ENCODE measurements at places on chromosomes 11 and 22.
A peak's percentile ranks its signal among the peaks of the same experiment; 100 is the strongest.

DNA sequence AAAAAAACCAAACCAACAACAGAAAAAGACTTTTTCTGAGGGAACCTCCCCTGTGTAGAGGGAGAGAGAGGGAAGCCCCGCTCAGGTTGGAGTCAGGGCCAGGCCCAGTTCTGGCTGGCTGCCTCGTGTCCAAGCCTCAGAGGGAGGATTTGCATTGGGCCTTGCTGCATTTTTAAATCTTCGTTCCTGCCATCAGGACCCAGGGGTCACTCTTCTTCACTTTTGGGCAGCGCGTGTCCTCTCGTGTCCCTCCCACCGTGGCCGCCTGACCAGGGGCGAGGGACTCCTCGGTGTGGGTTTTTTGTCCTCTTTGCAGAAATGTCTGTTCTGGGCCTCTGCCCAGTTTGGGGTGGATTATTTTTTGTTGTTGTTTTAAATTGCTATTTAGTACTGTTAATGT, 57.9 kb downstream of the LRRC74B start:
- no peak for DNase-seq
- H3K27ac ChIP-seq: no peak overlapping the region
- H3K27me3 ChIP-seq: peaks cover 45% of the 10 kb centered on the region
- H3K36me3 ChIP-seq: no peaks in the 10 kb centered on the region

DNA sequence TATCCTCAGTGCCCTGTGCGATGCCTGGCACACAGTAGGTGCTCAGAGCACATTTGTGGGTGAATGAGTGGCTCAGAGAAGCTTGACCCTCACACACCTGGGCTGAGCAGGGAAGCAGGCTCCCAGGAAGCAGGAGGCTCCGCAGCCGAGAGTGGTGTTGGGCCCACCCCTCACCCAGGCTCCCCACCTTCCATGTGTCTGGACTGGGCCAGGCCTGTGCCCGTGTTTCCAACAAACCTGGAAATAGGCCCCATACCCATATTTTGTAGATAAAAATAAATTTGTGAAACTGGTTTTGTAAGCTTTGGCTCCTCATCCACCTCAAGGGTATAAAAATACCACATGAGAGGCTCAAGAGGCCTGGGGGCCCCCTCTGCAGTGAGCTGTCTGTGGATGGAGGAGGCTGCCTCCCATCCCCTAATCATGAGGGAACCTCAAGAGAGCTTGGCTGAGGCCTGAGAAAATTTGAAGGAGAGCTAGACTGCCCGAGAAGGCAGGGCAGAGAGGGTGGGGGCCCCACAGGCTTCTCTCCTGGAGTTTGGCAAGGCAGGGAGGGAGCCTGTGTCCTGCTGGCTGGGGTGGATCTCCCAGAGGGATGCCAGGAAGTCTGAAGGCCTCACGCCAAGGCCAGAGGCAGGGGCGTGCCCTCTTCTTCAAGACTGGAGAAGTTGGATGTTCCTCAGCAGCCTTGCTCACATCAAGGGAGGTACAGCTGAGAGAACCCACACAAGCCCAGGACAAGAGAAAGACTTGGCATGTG, 147.0 kb upstream of the NECTIN1 start:
- no peaks in the 10 kb centered on the region for H3K4me1 ChIP-seq
- no peak overlapping the region for H3K27ac ChIP-seq

DNA sequence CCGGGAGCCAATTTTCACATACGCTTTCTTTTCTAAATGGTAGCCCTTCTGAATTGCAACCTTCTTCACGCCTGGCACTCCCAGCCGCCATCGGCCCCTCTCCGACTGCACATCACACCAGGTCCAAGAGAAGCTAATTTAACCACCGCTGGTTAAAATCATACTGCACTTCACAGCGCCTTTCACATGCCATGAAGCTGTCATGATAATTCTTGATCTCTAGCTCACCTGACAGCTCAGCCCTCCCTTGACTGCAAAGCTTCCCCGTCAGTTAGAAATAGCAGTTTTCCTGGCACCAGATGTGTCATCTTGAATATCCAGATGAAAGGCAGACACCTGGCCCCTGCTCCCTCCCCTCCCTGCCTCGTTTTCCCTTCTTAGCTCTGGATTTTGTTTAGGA, 101.4 kb downstream of the ARL14EP start:
- no peak overlapping the region for H3K27ac ChIP-seq
- no peak overlapping the region for H3K4me3 ChIP-seq
- peaks cover 9% of the 10 kb centered on the region for H3K27me3 ChIP-seq
- no peaks in the 10 kb centered on the region for H3K4me1 ChIP-seq
- H3K36me3 ChIP-seq: no peaks in the 10 kb centered on the region
- no peak for DNase-seq

- peaks cover 25% of the 10 kb centered on the region for H3K36me3 ChIP-seq
- H3K4me3 ChIP-seq: no peak overlapping the region
- H3K27ac ChIP-seq: no peak overlapping the region
Measured at GRCh38 chr11:96279018-96279895, 63.7 kb downstream of the MAML2 start.

- H3K4me1 ChIP-seq: peaks cover 14% of the 10 kb centered on the region
- peak overlapping the region; percentile 0 for H3K27ac ChIP-seq
- H3K27me3 ChIP-seq: peaks cover 36% of the 10 kb centered on the region
- no peaks in the 10 kb centered on the region for H3K36me3 ChIP-seq
- no peak for DNase-seq
Measured at GRCh38 chr11:16611926-16612565, 126.4 kb upstream of the C11orf58 start.

DNA sequence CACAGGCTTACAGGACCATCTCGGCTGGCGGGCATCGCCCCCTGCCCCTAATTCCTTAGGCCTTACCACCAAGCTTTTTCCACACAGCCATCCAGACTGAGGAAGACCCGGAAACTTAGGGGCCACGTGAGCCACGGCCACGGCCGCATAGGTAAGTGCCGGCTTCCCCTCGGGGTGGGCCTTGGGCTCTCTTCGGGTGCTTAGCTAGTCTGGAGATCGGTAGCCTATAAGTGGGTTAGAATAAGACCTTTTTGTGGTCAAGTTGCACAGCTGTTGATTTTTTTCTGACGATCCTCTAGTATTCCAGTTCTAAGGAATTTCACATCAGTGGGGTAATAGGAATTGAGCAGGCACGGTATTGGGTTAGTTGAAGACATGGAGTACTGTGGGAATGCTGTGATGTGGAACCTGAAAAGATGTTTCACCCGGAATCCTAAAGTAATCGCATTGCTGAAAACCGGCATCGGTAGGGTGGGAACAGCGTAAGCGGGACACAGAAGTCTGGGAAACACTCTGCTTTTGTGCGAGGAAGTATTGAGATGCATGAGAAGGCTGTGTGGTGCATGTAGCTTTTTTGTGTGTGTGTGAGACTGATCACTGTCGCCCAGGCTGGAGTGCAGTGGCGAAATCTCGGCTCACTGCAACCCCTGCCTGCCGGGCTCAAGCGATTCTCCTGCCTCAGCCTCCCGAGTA, 669 bp downstream of the RPL27A start:
- H3K36me3 ChIP-seq: peaks cover 69% of the 10 kb centered on the region
- H3K4me1 ChIP-seq: peaks cover 55% of the 10 kb centered on the region
- peak; percentile 56 for DNase-seq
- H3K27ac ChIP-seq: peak overlapping the region; percentile 93
- no peaks in the 10 kb centered on the region for H3K27me3 ChIP-seq
- peak overlapping the region; percentile 95 for H3K4me3 ChIP-seq

Data from activated CD8-positive, alpha-beta memory T cell treated with anti-CD3 and anti-CD28 coated beads, Interleukin-2, amount 10 ng/mL, durations not matched to agents 7 days and 5 days (primary cell).